ENCODE measurements at places on chromosomes 5 and 9.

GRCh38 chr5:92874790-92875189, 706.2 kb downstream of the NR2F1-AS1 start:
- no peak for DNase-seq

DNA sequence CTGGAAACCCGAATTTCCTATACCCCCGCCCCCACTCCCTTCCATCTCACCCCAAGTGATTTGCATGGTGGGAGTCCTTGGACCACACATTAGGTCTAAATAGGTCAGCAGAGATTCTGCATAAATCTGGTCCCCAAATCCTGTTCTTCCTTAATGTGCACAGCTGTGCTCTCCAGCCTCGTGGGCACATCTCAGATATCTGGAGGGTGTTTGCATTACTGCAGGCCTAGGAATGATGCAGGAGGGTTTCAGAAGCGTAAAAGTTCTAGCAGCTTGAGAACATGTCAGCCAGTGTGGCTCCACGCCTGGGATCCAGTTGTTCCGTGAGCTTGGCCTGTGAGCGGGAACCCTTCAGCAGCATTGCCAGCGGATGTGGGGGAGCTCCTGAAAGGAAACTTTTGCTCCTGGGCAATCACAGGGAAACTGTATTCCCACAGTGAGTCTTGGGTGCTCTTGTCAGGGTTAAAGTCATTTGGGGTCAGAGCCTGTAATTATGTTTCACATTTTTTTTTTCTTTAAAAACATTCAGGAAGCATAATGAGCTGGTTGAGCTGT, 12.9 kb downstream of the ARHGAP26 start:
- DNase-seq = no peak

- DNase-seq = no peak
Measured at GRCh38 chr9:124266826-124267201, 9.1 kb downstream of the NEK6 start.

GRCh38 chr5:147093138-147093537, 141.7 kb upstream of the STK32A start:
- no peak for DNase-seq

GRCh38 chr5:140072812-140073211, 29.7 kb upstream of the NRG2 start:
- no peak for DNase-seq

Measured in neuronal stem cell (in vitro differentiated cells).